ENCODE measurements at places on chromosomes 13 and 19. TPM values are rescaled to one million over a fixed set of nuclear protein-coding genes. Genes with fewer than 3 reads are reported as not detected.

GRCh38 chr19:38162094-38162493 lies 61.9 kb downstream of the DPF1 start:
- DNase-seq: no peak
- no peak overlapping the region for H3K27ac ChIP-seq
- no peaks in the 10 kb centered on the region for H3K27me3 ChIP-seq
- no peak overlapping the region for H3K4me3 ChIP-seq

Gene ZNF492
- total RNA-seq: 0.73 TPM

Gene IRGC
- total RNA-seq: not detected

Gene LILRA6
- total RNA-seq: 50.9 TPM

GRCh38 chr13:31101472-31102170 lies 60.1 kb downstream of the HSPH1 start:
- H3K36me3 ChIP-seq: no peaks in the 10 kb centered on the region
- H3K27me3 ChIP-seq: peaks cover 3% of the 10 kb centered on the region
- no peak overlapping the region for H3K4me3 ChIP-seq
- no peak for DNase-seq
- H3K27ac ChIP-seq: no peak overlapping the region

GRCh38 chr19:3250675-3251074 lies 26.2 kb downstream of the CELF5 start:
- no peak overlapping the region for H3K27ac ChIP-seq
- H3K4me3 ChIP-seq: no peak overlapping the region
- no peaks in the 10 kb centered on the region for H3K4me1 ChIP-seq
- peaks cover 22% of the 10 kb centered on the region for H3K27me3 ChIP-seq

GRCh38 chr13:73903561-73903960 lies 230.6 kb downstream of the KLF12 start:
- no peaks in the 10 kb centered on the region for H3K27me3 ChIP-seq
- no peak overlapping the region for H3K4me3 ChIP-seq
- H3K27ac ChIP-seq: no peak overlapping the region
- no peaks in the 10 kb centered on the region for H3K4me1 ChIP-seq
- no peaks in the 10 kb centered on the region for H3K36me3 ChIP-seq
- DNase-seq: no peak

- peak overlapping the region; percentile 77 for H3K27ac ChIP-seq
- H3K4me3 ChIP-seq: peak overlapping the region; percentile 70
- DNase-seq: peak; percentile 91
- H3K36me3 ChIP-seq: peaks cover 12% of the 10 kb centered on the region
- peaks cover 50% of the 10 kb centered on the region for H3K4me1 ChIP-seq
- H3K27me3 ChIP-seq: no peaks in the 10 kb centered on the region
Measured at GRCh38 chr19:35153701-35154524, 622 bp upstream of the FXYD5 start.

Data from spleen (tissue), 13 donors.